Activated B cell treated with CpG ODN at 0.5 μM for 24 hours (primary cell): ENCODE measurements at places on chromosomes 3 and 15.

GRCh38 chr3:128859630-128860029 is 19.8 kb upstream of the ACAD9 start:
- no peaks in the 10 kb centered on the region for H3K27me3 ChIP-seq
- peaks cover 4% of the 10 kb centered on the region for H3K36me3 ChIP-seq
- H3K4me3 ChIP-seq = no peak overlapping the region
- no peaks in the 10 kb centered on the region for H3K4me1 ChIP-seq
- DNase-seq = no peak

- peaks cover 9% of the 10 kb centered on the region for H3K4me1 ChIP-seq
- H3K27me3 ChIP-seq = no peaks in the 10 kb centered on the region
- DNase-seq = no peak
- H3K27ac ChIP-seq = no peak overlapping the region
- H3K4me3 ChIP-seq = no peak overlapping the region
These were observed 105.6 kb upstream of the MELTF start for GRCh38 chr3:197135212-197135611.

DNA sequence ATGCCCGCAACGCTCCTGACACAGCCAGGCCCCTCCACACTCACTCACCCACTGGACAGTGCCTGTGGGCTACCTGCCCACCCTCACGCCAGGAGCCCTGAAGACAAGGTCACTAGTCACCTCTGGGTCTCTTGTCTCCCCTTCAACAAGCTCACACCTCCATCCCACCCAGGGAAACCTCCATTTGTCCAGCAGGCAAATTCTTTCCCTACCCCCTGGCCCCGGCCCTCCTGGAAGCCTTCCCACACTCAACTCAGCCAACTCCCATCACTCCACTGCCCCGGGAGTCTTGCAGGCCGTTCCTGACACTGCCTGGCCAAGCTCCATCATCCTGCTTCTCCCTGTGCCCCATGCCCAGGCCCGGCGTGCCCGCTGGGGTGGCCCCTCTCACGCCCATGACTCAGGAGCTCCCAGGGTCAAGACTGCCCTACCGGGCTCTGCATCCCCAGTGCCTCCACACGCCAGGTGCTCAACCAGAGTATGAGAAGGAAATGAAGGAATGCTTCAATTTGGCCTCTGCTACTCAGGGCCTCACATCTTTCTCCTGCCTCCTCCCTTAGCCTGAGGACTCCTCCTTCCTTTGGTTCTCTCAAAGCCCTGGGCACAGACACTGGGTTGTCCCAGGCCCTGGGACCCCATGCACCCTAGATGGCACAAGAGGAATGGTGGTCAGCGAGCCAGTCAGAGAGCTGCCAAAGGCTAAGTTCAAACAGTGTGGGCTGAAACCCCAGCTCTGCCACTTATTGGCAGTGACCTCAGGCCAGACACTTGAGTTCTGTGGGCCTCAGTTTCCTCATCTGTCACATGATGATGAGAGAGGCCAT is 88.6 kb downstream of the SEC22A start:
- H3K4me3 ChIP-seq = no peak overlapping the region
- H3K27me3 ChIP-seq = no peaks in the 10 kb centered on the region
- H3K4me1 ChIP-seq = no peaks in the 10 kb centered on the region
- no peak overlapping the region for H3K27ac ChIP-seq

DNA sequence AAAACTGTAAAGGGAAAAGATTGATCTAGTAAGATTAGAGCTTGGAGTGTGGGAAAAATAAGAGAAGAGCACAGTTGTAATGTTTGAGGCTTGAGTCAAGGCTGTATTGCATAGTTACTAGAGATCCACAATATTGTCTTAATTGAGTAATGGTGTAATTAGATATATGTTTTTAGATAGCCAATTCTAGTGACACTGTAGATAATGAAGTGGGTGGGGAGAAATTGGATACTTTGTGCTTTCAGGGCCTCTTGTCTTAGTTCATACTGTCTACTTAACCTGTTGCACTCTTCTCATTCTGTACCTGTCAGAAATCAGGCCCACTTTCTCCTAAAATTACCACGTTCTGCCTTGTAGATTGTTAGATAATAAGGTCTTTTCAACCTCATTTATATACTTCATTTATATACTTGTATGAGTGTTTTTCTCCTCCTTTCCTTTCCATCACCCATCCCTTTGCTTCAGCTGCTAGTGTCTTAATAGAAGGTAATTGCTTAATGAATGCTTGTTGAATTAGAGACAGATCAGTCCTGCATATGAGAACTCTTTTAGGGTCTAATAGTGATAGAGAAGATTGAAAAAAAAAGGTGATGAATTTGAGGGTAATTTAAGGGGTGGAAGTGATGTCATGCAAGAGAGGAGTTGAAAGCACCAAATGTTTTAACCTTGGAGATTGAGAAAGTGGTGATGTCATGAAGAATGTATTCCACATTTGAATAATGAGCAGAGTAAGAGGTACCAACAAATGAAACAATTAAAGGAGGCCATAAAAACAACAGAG is 32.0 kb downstream of the PIK3CA start:
- no peak for DNase-seq
- no peak overlapping the region for H3K27ac ChIP-seq
- no peaks in the 10 kb centered on the region for H3K27me3 ChIP-seq
- peaks cover 44% of the 10 kb centered on the region for H3K4me1 ChIP-seq
- H3K4me3 ChIP-seq = no peak overlapping the region

DNA sequence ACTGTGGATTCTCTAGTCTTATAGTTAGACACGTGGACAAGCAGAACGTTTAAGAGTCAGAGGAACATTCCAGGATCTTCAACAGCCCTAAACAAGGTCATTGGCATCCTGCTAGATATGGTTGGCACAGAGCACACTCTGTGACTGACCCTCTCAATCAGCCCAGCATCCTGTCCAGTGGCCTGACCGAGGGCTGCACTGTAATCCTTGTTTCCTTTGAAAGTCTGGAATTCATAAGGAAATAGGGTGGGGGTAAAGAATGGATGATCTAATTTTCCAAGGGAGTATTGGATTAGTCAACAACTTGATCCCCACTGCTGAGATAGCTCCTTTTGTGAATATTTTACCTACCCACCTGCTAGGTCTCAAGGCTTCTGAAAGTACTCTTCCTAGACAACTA is 94.5 kb upstream of the DLG1 start:
- no peaks in the 10 kb centered on the region for H3K36me3 ChIP-seq
- H3K4me1 ChIP-seq = peaks cover 2% of the 10 kb centered on the region
- peaks cover 24% of the 10 kb centered on the region for H3K27me3 ChIP-seq
- H3K27ac ChIP-seq = no peak overlapping the region

DNA sequence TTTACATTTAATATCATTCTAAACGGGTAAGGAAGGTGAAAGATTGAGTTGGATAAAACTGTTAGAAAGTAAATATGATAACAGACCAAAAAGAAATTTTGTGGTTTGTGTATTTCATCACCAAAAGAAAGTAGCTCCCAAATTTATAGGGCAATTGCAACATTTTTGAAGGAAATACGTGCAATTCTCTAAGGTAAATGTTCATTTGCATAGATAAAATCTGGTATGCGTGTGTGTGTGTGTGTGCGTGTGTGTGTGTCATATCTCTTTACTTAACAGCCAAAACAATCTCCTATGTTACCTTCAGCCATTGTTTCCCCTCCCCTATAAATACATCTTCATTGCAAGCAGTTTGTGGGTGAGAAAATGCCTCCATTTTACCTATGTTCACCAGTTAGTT is 208.4 kb downstream of the TNIK start:
- no peak overlapping the region for H3K27ac ChIP-seq
- peaks cover 26% of the 10 kb centered on the region for H3K4me1 ChIP-seq
- no peaks in the 10 kb centered on the region for H3K36me3 ChIP-seq
- H3K4me3 ChIP-seq = no peak overlapping the region

GRCh38 chr3:41569632-41570305 is 370.5 kb downstream of the CTNNB1 start:
- H3K27ac ChIP-seq = no peak overlapping the region
- peaks cover 20% of the 10 kb centered on the region for H3K4me1 ChIP-seq
- no peaks in the 10 kb centered on the region for H3K27me3 ChIP-seq
- no peaks in the 10 kb centered on the region for H3K36me3 ChIP-seq
- H3K4me3 ChIP-seq = no peak overlapping the region

GRCh38 chr3:50675179-50676030 is 678 bp downstream of the DOCK3 start:
- H3K4me3 ChIP-seq = peak overlapping the region; percentile 67
- peaks cover 41% of the 10 kb centered on the region for H3K27me3 ChIP-seq
- DNase-seq = peak; percentile 41
- H3K36me3 ChIP-seq = no peaks in the 10 kb centered on the region

- no peaks in the 10 kb centered on the region for H3K27me3 ChIP-seq
- H3K4me1 ChIP-seq = no peaks in the 10 kb centered on the region
- DNase-seq = no peak
These were observed 336.5 kb downstream of the MAGI1 start for GRCh38 chr3:65702202-65702601.
